ENCODE measurements at places on chromosomes 3 and 15. TPM values are rescaled to one million over a fixed set of nuclear protein-coding genes. Genes with fewer than 3 reads are reported as not detected.

ZNF501 gene
- total RNA-seq = 1.6 TPM

DNA sequence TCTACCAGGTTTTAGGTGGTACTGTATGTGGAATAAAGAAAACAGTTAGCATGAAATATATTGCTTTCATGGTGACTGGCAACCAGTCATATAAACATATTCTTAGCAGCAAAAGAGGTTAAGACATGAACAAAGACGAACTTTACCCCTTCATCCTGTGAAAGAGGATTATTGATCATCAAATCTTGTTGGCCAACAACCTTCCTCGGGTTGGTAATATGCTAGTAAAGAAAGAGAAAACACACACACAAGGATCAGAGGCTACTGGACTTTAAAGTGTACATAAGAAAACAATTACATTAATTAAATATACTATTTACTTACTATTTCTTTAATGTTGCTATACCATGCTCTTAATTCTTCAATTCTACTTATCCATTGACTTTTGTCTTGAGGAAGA, 337.9 kb downstream of the TBC1D5 start:
- DNase-seq = no peak

ILDR1 gene
- total RNA-seq = 0.34 TPM

DNA sequence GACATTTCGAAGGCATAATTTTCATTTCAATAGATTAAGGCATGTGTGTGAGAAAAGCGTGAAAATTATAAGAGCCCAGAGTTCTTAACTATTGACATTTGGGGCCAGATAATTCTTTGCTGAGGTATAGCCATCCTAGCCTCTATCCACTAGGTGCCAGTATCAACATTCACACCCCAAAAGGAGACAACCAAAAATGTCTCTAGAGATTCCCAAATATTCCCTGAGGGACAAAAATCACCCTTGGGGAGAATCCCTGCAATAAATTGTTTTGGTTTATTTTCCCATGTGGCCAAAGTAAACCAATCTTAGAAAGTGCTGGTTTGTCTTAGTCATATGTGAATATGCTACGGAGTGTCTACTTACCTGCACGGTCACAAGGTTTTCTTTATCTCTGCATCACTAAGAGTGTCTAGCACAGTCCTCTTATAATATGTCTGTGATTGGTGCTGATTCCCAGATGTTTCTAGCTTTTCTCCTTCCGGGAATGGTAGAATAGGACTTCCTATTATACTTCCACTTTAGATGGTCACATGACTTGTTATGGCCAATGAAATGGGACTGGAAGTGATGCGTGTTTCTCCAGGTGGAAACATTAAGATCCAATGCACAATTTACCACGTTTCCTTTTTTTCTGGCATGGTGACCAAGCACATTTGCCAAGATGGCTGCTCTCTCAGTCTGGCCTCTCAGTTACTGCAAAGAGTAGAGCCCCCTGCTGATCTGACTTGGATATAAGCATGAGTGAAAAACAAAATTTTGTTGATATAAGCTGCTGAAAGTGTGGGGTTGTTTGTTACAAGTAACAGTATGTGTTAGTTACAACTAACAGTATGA, 8.0 kb upstream of the KBTBD8 start:
- no peak for DNase-seq

DNA sequence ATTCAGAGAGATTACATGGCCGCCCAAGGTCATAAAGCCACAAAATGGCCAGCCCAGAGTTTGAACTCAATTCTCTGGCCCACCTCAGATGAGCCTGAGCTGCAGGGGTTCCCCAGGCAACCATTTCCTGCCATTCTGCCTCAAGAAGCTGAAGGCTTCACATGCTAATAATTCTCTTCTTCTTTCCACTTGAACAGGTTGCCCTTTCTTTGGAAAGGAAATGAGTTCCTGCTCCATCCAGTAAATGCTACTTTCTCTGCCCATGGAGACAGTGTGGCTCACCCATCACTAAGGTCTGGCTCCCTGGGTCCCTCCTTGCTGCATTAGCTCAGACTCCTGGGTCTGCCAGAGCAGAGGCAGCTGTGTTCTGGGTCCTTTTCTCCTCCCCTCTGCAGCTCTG, 48.2 kb downstream of the TRIM42 start:
- DNase-seq = no peak

- no peak for DNase-seq
These were observed 41.4 kb downstream of the SLC28A1 start for GRCh38 chr15:84925906-84926305.

- no peak for DNase-seq
These were observed 12.2 kb upstream of the CHSY1 start for GRCh38 chr15:101264011-101264410.

REC114 gene
- not detected for total RNA-seq

- no peak for DNase-seq
These were observed 7.5 kb downstream of the CDAN1 start for GRCh38 chr15:42729409-42729808.

GRCh38 chr3:4065085-4065484, 238.1 kb upstream of the SETMAR start:
- DNase-seq = no peak

- no peak for DNase-seq
These were observed 80.5 kb upstream of the PLXND1 start for GRCh38 chr3:129686941-129687340.

DNA sequence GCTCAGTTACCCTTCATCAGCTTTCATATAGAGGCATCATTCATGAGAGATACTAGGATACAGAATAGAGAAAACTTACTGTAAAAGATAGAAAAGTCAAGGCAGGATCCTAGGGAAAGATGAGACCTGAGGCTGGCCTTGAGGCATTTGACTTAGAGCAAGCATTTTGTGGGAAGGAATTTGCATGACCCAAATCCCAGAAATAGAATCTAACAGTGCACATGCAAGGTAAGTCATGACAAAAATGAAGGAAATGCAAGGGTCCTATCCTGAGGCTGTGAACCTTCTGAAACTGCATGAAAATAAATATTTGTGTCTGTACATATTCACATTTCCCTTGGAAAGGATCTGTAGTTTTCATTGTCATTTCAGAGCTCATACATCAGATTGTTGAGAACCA, 122.3 kb downstream of the HCN4 start:
- no peak for DNase-seq

DNA sequence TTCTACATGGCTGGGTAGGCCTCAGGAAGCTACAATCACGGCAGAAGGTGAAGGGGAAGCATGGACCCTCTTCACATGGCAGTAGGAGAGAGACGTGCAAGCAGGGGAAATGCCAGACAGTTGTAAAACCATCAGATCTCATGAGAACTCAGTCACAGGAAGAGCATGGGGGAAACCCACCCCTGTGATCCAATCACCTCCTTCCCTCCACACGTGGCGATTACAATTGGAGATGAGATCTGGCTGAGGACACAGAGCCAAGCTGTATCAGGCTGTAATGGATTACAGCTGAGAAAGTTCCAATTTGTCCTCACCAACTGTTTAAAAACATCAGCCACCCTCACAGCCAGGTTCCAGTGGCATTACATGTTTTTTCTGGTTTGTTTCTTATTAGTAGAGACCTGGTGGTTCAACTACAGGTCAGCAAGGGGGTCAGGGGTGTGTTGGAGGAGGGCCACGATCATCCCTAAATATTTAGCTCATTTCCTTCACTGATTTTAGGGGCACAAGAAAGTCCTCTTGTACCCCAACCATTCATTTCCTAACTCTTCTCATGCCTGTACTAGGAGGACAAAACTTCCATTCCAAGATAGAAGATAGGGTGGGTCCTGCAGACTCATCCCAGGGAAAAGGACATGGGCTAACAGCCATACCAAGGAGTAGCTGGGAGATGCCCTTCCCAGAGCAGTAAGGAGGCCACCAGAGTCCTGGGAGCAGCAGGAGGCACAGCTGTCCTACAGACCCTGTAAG, 54.4 kb downstream of the ANXA2 start:
- no peak for DNase-seq

IMPG2 gene
- total RNA-seq = 0.05 TPM

GRCh38 chr3:122497425-122497824, 17.3 kb downstream of the KPNA1 start:
- peak; percentile 14 for DNase-seq

- no peak for DNase-seq
These were observed 2.3 kb upstream of the VPS18 start for GRCh38 chr15:40891810-40892446.

DNA sequence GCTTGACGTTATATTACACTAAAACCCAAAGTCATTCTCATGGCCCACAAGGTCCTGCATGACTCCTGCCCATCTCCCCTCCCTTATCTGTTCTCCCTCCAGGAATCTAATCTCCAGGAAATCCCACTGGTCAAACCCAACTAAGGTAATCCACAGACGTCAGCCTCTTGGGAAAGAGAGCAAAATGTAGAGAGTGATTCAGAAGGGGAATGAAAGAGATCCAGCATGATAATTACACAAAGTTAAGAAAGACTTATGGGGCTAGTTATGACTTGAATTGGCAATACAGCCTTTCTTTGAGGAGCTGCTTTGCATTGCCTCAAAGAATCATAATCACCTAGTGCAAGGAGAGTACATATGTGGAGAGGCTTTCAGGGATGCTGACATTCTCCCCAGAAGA, 137.8 kb upstream of the MYRIP start:
- DNase-seq = no peak

DNA sequence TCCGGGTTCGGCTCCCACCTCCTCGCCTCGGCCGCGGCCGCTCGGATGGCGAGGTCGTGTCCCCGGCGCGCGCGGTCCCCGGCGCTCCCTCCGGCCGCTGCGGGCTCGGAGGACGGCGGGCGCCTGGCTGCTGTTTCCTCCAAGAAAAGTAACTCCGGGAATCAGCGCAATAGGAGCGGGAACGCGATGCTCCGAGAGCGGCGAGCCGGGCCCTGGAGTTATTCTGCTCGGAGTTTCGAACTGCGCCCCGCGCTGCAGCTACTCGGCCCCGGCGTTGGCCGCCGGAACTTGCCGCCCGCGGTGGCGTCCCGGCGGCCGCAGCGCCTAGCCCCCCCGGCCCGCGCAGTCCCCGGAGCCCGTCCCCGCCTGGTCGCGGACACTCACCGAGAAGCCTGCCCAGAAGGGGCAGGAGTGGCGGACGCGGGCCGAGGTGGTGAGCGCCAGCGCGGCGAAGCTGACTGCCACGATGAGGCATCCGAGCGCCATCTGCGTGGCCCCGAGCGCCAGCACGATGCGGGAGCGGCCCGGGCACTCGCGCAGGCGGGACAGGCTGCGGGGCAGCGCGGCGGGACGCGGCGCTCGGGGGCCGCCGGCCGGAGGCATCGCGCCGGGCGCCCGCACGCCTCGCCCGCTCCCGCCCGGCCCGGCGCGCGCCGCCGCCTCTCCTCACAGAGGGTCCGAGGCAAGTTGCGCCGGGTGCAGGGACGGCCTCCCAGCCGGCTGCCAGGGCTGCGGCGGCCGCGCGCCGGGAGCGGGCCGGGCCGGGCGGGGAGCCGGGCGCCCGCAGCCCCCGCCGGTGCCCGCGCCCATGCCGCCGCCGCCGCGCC, 251.9 kb downstream of the TJP1 start:
- no peak for DNase-seq

GRCh38 chr15:38714309-38715072, 149.9 kb upstream of the RASGRP1 start:
- DNase-seq = no peak

PRSS50 gene
- total RNA-seq = not detected

GRCh38 chr3:159982442-159982974, 6.1 kb upstream of the IL12A start:
- no peak for DNase-seq

SLC28A1 gene
- total RNA-seq = not detected

- no peak for DNase-seq
These were observed 897 bp downstream of the RAD54L2 start for GRCh38 chr3:51539291-51539941.
